ENCODE measurements at places on chromosomes 2 and 18. TPM values are rescaled to one million over a fixed set of nuclear protein-coding genes. Genes with fewer than 3 reads are reported as not detected.

GRCh38 chr2:232628466-232629128 is 4.8 kb upstream of the EFHD1 start:
- no peak for DNase-seq

DNA sequence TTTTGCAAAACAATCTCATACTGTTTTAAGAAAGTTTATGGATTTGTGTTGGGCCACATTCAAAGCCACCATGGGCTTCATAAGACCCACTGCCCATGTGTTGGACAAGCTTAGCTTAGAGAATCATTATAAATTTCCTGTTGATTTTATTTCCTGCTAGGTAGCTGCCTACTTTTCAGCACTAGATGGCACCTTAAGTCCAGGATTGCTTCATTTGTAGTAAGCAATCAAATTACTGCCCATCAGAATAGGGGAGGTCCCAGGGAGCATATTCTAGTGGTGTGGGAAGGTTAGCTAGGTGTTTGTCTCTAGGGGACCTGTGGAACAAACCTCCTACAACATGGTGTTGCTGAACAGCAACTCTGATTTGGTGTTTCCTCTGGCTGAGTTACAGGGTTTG is 11.0 kb upstream of the DCDC2C start:
- no peak for DNase-seq

DNA sequence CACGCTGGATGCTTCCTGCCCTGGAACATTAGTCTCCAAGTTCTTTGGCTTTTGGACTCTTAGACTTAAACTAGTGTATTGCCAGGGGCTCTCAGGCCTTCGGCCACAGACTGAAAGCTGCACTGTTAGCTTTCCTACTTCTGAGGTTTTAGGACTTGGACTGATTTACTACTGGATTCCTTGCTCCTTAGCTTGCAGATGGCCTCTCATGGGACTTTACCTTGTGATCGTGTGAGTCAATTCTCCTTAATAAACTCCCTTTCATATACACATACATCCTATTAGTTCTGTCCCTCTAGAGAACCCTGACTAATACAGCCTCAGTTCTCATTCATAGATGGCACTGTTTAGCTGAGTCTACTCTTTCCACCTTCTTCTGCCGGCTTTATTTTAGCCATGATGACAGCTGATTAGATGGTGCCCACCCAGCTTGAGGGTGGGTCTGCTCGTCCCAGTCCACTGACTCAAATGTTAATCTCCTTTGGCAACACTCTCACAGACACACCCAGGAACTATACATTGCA is 389.1 kb downstream of the NYAP2 start:
- no peak for DNase-seq

GRCh38 chr2:57890464-57890863 is 156.1 kb upstream of the VRK2 start:
- no peak for DNase-seq

- DNase-seq: no peak
These were observed 118.6 kb upstream of the LRATD1 start for GRCh38 chr2:14513903-14514302.

DNA sequence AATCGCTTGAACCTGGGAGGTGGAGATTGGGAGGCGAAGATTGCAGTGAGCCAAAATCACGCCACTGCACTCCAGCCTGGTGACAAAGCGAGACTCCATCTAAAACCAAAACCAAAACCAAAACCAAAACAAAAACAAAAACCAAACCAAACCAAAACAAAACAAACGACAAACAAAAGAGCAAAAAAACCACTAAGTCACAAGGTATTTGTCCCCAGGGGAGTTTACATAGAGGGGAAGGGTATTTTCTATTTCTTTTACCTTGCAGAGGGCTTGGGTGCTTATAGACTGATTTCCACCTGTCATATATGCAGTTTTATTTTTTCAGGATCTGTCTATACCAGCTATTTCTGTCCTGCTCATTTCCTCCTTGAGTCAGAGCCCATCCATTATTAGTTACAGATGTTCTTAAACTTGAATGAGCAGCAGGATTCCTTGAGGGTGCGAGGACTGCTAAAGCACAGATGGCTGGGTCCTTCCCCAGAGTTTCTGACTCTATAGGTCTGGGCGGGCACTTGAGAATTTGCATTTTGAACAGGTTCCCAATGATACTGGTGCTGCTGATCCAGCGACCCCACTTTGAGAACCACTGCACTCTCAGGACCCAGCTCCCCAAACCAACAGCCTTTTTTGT is 102.2 kb upstream of the UXS1 start:
- DNase-seq: no peak

DNA sequence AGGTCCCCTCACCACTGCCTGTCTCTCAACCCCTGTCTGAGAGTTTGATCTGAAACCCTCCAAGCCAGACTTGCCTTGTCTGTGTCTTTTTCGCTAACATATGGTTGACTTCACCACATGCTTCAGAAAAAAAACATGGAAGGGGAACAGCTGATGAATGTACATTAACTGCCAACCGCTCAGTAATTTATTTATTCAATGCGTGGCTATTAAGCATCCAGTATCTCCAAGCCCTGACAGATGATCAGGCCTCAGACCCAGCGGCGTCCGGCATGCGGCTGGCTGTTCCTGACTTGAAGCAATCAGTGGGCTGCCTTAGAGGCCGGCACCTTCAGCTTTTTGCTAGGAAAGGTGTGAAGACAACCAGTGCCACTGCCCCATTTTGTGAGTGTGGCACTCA is 62.3 kb downstream of the NGEF start:
- no peak for DNase-seq

DNA sequence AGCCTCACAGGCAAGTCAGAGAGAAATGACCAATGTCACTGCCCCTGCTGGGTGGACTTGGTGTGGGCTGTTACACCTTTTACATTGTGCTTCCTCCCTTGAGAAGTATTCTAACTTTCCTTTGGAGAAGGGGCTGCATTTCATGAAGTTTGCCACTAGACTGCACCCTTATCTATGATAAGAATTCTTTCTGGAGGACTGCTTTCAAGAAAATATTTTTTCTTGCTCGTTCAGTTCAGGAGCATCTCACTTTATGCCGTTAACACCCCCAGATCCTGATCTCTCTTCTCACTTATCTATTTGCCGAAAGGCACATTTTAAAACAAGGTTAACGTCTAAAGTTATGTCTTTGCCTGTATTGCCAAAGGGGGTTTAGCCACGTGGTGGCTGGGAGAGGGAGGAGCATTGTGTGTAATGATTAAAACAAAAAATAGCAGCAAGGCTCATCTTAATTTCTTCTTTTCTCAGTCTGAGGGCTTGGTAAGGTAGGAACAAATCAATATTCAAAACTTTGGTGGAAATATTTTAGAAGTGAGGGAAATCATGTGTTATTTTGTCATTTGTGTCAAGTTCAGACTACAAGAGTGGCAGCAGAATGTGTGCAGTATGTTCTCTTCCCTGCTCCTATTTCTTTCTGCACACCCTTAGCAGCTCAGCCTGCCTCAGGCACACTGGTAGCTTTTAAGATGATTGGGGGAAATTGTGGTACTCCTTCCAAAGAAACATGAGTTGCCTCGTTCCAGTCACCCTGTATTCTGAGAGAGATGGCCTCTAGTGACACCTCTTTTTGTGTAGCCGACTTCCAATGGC is 1.6 kb upstream of the IGFBP5 start:
- no peak for DNase-seq

- DNase-seq: no peak
These were observed 474.9 kb downstream of the EIPR1 start for GRCh38 chr2:2902547-2903281.

DNA sequence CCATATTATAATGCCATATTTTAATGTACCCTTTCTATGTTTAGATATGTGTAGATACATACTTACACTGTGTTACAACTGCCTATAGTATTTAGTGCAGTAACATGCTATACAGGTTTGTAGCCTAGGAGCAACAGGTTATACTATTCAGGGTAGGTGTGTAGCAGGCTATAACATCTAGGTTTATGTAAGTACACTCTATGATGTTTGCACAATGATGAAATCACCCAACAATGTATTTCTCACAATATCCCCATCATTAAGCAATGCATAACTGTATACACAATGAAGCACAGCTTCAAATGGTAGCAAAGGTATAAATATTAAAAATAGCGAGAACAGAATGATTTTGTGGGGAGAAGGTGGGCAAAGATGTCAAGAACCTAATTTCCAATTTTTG is 117.8 kb downstream of the DYM start:
- no peak for DNase-seq

- no peak for DNase-seq
These were observed 5.9 kb downstream of the CATIP start for GRCh38 chr2:218362606-218363005.

GRCh38 chr2:8162552-8162951 is 519.3 kb upstream of the ID2 start:
- DNase-seq: no peak

- DNase-seq: no peak
These were observed 91.7 kb upstream of the ASB18 start for GRCh38 chr2:236355911-236356310.

- DNase-seq: no peak
These were observed 121.0 kb upstream of the MSTN start for GRCh38 chr2:190183539-190183938.

DNA sequence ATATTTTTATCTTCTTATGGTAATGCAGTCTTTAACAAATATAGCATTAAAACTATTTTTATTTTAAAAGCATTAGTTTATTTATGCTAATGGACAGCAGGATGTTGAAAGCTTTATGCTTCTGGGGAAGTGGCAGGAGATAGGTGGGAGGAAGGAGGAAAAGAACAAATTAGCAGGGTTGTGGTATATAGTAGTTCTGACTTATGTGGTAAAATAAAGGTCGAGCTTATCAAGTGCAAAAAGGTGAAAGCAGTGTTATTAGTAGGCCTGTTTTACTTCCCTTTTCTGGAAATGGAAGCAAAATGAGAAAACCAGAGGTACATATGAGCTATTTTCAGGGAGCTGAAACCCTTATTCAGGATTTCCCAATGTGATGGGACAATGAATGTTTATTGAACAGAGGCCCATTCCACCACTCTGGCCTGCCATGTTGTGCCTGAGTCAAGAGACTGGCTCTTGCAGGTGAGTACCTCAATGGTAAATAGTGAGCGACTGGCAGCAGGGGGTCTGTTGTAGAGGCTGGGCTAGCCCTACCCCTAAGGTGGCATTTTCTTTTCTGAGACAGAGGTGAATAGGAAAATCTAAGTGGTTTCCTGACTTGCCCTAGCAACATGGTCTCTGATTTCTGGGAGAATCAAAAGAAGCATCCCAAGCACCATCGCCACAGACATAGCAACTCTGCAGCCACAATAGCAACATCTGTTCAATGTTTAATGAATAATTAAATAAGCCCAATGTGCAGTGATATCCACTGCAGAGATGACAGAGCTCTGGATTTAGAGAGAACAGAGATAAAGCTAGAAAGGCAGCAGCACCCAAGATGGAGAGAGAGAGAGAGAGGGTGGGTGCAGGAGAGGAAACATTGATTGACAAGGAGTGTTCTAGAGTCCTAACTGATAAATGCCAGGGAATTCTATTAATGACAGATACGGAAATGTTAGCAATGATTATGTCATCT is 119.7 kb downstream of the UPP2 start:
- DNase-seq: no peak

DNA sequence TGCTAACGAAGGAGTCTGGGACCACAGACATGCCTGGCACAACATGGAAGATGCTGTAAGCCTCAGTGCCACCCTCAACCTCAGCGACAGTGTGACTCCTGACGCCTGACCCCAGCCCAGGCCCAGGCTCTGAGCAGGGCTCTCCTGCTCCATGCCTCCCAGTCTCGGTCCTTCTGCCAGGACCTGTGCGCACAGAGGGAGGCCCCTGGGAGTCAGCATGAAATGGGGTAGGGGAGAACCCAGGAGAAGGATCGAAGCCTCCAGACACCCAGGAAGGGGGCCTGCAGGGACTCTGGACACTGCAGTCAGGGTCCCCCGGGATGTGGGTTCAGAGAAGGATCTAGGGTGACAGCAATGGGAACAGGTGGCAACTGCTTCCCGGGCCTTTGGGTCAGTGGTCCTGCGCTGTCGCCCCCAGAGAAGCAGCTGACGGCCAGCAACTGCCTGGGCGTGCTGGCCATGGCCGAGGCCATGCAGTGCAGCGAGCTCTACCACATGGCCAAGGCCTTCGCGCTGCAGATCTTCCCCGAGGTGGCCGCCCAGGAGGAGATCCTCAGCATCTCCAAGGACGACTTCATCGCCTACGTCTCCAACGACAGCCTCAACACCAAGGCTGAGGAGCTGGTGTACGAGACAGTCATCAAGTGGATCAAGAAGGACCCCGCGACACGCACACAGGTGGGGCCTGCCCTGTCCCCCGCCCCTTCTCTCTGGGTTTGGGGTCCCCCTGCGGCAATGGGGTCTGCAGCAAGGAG is 233.9 kb downstream of the ATAD2B start:
- DNase-seq: no peak

DNA sequence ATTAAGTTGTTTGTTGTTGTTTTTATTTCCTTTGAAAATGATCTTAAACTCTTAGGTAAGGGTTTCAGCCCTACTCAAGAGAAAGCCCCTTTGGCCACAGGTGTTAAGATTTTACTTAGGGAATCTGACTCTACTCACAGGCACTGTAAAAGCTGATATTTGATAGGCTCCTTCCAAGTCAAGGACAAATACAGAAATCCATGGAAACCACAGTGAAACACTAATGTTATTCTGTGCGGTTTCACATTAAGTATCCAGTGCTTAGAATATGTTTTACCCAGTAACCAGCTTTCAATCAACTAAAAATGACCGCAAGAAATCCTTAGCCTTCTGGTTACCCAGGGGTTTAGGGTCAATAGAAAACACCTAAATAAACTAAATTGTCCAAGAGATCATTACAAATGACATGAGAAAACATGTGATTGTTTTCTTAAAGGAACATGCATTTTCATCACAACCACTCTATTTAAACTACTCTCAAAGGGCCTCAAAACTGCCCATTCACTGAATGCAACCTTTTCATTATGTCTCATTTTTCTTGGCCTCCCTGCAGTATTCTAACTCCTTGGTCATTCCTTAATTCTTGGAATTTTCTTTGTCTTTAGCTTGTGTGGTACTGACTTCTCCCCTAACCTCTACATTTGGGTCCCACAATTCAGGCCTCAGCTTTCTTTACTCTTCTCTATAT is 56.0 kb downstream of the CDH2 start:
- DNase-seq: no peak

- no peak for DNase-seq
These were observed 78.3 kb downstream of the KCNJ3 start for GRCh38 chr2:154776825-154777224.

GRCh38 chr2:218516614-218517013 is 51.5 kb downstream of the USP37 start:
- DNase-seq: no peak

The CACNB4 gene
- total RNA-seq: 6.9 TPM

The GAREM2 gene
- 18.9 TPM for total RNA-seq

The NDUFAF7 gene
- 44.9 TPM for total RNA-seq

The HOXD12 gene
- 0.17 TPM for total RNA-seq

The ALK gene
- total RNA-seq: 0.11 TPM

The CNDP1 gene
- total RNA-seq: 0.11 TPM

The ZDBF2 gene
- 16.1 TPM for total RNA-seq
